HTR-8/SVneo (cell line): ENCODE measurements at places on chromosomes 2 and 18.
A peak's percentile ranks its signal among the peaks of the same experiment; 100 is the strongest.

DNA sequence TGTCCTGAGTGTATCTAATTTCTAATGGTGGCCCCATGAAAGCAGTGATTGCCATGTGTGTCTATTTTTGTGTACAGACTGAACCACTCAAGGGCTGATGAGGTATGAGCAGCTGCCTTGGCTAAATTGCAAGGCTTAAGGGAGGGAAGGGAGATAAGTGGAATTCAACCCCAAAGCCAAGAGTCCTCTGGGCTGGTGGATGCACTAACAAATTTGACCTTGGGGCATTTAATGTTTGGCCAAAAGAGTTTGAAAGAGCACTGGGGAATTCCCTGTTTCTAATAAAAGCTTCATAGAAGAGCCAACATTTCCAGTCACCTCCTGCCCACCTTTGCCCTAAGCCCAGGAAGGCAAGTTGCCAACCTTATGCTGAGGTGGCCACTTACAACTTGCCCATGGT lies 172.1 kb downstream of the SETBP1 start:
- no peak for DNase-seq

DNA sequence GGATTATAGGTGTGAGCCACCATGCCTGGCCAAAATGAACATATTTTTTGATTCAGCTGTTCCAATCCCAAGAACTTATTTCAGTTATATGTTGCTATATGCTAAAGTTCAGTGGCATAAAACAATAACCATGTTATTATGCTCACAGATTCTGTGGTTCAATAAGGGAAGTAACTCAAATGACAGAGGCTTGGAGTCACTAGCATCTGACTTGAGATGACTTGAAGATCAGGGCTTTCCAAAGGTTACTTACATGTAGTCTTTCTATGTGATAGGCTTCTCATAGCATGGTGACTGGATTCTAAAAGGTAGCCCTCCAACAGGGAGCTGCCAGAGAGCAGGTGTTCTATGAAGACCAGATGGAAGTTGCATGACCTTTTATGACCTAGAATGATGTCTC lies 17.2 kb downstream of the CLK1 start:
- no peak for DNase-seq

DNA sequence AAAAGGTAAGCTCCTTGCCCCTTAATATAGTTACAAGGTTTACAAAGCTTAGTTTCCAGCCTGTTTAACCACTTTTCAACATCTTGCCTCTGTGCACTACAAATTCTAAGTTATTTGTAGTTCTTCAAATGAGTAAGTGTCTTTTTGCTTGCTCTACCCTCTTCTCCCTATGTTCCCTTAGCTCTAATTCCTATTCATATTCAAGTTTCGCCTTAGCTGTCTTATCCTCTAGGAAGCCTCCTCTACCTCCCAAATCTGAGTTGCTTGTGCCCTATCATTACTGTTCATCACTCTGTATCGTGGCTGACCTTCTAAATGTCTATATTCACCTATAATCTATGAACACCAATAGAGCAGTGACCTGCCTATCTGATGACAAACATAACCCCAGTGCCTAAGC lies 25.3 kb downstream of the NRXN1 start:
- DNase-seq, result no peak

DNA sequence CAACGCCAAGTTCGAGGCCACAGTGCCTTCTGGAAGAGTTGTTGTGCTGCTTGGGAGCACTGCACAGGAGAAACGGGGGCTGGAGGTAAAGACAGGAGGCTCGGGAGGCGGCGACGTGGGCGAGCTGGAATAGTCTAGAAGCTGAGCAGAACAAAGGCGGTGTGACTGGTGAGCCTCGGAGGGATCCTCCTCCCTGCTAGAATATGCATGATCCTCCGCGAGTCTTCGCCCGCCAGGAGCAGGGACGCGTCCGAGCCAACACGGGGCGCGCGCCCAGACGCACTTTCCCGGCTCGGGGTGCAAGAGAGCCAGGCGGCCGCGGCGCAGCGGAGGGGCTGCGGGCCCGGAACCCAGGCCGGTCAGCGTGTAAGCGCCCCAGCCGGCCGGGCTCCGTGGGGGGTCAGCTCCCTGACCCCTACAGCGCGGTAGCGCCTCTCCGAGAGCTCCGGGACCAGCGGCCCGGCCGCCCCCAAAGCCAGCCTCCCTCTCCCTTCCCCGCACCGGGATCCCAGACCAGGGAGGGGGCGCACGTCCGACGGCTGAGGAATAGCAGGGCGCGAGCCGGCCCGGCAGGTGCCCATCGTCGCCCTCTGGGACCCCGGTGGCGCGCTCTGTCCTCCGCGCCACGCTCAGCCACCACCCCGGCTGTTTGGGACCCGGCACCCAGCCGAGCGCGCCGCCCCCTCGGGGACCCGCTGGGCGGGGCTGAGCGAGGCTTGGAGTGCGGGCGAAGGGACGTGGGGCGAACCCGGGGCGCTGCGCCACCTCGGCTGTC lies 62.5 kb downstream of the GNAL start:
- no peak for DNase-seq

DNA sequence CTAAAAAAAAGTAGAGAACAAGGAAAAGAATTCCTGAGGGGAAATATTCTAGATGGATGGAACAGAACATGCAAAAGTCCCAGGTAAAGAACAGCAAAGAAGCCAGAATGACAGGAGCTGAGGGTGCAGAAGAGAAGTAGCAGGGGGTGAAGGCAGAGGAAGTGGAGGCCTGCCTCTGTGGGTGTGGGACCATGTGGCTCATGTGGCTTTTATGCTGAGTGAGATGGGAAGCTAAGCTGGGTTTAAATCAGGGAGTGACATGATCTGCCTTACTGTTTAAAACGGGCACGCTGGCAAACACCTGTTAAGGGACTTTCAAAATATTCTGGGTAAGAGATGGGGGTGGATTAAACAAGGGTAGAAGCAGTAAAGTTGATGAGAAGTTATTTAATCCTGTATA lies 40.0 kb downstream of the GKN2 start:
- DNase-seq, result no peak

- no peak for DNase-seq
Observed at GRCh38 chr2:206198677-206199076, 39.0 kb downstream of the EEF1B2 start.

- no peak for DNase-seq
Observed at GRCh38 chr2:23615216-23616020, 230.4 kb downstream of the KLHL29 start.

- no peak for DNase-seq
Observed at GRCh38 chr18:13499803-13500202, 226.6 kb downstream of the FAM210A start.

- no peak for DNase-seq
Observed at GRCh38 chr2:33804155-33804554, 205.1 kb upstream of the FAM98A start.

DNA sequence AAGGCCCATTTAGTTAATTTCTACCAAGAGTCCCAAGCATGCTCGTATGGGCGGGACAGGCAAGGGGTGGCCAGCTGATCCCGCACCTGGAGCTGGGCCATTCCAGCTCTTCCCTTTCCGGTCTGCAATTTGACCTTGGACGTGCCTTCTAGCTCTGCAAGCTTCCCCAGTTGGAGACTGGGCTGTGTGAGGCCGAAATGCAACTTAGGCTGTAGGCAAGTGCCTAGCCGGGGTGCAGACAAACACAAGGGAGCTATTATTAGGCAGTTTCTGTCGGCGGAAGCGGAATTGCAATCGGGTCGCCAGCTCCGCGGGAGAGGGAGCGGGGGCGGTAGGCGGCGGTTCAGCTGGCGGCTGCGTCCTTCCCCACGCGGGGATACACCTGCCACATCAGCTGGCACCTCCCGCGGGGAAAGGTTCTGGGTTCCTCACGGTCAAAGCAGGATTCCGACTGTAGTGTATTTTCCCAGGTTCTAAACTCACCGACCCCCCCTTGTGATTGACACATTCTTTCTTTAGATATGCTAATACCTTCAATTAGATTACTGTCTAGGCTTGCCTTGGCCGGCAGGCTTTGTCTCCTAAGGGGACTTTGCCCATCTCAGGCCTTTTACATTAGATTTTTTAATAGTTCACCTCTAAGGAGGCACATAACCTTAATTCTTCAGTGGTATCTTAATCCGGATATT lies 17.1 kb upstream of the ZNF532 start:
- DNase-seq, result no peak

DNA sequence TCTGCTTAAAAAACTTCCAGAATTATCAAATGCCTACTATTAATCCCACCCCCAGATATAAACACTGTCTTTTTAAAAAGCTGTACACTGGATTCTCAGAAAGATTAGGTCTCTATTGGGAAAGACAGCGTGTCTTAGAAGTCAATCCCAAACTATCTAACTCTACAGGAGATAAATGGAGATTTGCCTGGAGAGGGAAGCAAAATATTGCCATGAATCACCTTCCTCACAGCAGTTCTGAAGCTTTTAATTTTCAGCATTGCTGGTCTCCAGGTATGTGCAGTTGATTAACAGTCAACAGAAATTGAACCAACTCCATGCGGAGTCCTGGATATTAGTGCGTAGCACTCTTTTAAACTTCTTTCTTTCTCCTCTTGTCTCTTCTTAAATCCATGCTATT lies 122.2 kb downstream of the DSC3 start:
- no peak for DNase-seq

DNA sequence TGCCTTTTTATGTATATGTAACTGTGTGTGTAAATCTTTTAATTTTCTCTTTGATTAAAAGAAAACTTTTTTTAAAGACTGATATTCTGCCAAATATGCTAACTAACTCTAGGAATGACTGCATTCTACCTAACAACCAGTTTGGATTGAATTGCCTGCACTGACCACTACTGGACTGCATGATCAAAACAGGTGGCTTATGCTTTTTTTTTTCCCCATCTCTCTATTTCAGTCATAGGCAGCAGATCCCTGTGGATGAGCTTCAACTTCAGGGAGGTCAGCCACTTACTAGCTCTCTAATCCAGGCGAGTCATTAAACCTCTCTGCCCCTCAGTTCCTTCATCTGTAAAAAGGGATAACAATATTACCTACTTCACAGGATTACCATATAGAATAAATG lies 138.6 kb upstream of the SERTAD2 start:
- DNase-seq, result no peak

DNA sequence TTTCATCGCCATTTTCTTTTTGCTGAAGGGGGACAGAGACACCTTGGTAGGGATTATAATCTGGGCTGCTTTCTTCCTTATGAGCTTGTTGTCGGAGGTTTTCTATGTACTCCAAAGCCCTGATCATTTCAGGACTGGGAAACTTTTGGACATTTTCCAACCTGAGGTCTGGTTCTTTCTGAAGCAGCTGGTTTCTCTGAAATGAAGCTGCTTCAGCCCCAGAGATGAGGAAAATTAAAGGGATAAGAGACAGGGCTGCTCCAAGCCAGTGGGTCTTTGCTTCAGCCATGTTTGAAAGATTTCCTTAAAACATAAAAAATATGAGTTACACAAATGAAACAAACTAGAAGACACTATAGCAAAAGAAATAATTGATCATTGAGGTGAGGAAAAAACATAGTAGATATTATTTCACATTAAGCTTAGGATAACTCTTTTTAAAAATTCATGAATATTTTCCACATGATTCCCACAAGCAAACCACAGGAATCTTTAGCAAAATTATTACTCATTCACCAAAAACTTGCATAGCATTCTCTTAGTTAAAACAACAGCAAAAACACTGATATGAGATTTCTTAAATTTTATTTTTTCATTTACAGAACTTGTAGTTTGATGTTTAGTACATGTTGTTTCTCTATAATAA lies 3.0 kb downstream of the SCG2 start:
- no peak for DNase-seq

GRCh38 chr2:186771395-186771794 lies 77.5 kb downstream of the FAM171B start:
- no peak for DNase-seq

GRCh38 chr2:127014630-127015029 lies 92.3 kb downstream of the BIN1 start:
- DNase-seq, result peak; percentile 31

GRCh38 chr18:22394428-22394827 lies 23.3 kb downstream of the CTAGE1 start:
- no peak for DNase-seq

GRCh38 chr2:39858677-39859076 lies 79.6 kb upstream of the THUMPD2 start:
- DNase-seq, result no peak

- no peak for DNase-seq
Observed at GRCh38 chr18:49639643-49640391, 78.0 kb downstream of the LIPG start.

DNA sequence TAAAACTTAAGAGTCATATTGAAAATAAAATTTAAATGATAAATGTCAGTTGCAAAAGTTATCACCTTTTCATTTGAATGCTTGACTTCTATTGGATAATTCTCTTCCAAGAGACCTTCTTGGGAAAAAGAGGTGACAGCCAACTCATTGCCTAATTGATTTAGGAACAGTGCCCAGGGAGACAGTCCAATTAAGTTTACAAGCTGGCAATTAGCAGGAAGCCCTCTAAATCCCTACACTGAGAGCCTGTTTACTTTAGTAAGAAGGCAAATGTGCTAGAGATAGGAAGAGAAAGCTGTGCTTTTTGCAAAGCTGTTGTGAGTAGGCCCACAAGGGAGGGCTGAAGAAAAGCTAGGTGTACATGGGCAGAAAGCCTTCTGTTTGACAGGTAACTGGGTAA lies 189.1 kb downstream of the WDPCP start:
- no peak for DNase-seq

DNA sequence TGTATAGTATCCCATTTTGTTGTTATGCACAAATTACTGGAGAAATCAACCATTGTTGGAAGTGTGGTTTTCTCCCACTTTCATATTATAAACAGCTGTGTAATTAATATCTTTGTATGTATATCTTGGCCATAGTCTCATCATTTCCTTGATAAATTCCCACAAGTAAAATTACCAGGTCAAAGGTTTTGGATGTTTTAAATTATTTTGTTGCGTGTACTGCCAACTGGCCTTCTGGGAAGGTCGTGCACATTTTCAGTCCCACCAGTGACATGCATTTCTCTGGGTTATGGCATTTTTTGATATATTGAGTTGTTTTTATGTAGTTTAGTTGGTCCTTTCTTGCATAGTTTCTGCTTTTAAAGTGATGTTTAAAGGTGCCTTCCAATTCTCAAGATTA lies 41.5 kb downstream of the TSHZ1 start:
- DNase-seq, result no peak

GRCh38 chr2:205403244-205403825 lies 279.0 kb upstream of the NRP2 start:
- DNase-seq, result no peak

- no peak for DNase-seq
Observed at GRCh38 chr2:26462100-26462499, 15.8 kb downstream of the OTOF start.

GRCh38 chr2:120769076-120769786 lies 33.6 kb downstream of the GLI2 start:
- DNase-seq, result no peak
